ENCODE measurements at places on chromosomes 6 and 20.

GRCh38 chr20:38134427-38135270 is 30.4 kb downstream of the TGM2 start:
- DNase-seq, result no peak

- no peak for DNase-seq
These were observed 899.0 kb downstream of the TFAP2A start for GRCh38 chr6:9515633-9516606.

DNA sequence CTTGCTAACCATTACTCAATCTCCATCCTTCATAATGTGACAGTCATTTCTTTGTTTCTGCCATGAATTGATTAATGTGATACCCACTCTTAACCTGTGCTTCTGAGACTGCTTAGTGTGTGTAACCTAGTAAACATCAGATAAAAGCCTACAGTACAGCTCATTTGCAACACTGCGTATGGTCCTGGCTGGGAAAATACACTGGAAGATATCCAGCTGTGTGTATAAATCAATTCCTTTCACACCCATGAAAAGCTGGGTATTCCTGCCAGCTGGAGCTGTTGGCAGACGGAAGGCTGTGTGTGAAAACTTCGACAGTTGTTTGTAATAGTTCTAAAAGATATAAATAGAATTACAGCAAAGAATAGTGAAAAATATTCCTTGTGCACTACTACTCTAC is 509.2 kb downstream of the FRK start:
- DNase-seq, result no peak

DNA sequence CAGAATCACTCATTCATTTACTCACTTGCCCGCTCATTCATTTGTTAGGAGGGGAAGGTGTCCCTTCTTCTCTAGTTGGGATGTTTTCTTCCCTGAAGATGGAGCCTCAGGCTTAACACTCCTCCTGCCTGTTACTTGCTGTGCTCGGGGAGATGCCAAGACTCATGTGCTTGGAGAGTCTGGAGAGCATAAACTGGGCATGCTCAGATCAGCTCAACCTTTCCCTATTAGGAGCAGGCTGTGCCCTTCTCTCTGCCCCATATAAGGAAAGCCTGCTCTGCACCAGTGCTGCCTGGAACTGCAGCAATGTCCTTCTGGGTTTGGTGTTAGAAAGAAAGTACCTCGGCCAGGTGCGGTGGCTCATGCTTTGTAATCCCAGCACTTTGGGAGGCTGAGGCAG is 18.0 kb upstream of the UBE2V1 start:
- DNase-seq, result no peak

DNA sequence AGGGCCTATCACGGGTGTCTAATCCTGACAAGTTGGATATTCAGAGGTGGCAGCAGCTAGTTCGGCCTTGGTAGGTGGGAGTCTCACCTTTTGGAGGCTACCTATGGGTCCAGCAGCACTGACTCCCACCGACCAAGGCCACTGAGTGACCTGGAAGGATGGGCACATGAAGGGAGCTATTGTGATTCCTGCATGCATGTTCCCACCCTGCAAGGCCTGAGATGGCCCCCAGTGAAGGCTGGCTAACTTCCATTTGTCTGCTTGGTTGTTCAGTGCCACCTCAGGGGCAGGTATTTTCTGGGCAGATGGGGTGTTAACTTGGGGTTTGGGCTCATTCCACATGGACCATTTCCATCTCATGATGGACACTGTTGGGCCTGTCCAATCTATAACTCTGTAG is 18.4 kb upstream of the MICA start:
- DNase-seq, result no peak

- no peak for DNase-seq
These were observed 281.4 kb downstream of the SMOC2 start for GRCh38 chr6:168722397-168722796.

DNA sequence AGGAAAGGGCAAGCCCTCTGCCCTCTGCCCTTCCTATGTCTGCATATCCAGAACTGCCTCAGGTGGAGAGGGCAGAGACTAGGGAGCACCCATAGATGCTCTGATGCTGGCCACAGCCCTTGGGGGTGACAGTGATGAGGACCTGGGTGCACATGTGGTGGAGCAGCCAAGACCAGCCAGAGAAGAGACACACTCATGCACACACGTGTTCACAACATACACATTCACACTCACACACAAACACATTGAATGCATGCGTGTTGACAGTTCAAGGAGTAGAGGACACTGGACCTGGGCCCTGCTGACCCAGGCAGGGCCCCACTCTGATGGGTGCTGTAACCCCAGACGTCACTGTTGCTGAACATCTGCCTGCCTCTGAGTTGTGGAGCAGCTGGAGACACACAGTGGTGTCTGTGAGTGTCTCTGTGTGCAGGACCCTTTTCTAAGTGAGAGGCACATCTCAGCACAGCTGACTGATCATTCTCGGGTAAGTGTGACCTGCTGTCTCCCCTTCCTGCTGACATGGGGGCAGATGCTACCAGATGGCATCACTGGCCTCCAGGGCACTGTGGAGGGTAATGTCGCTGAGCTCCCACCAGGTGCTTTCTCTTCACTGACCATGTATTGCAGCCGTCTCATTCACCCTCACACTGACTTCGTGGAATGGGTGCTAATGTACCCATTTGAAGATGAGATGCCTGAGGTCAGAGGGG is 30.1 kb upstream of the MAS1L start:
- no peak for DNase-seq

- no peak for DNase-seq
These were observed 21.2 kb upstream of the APMAP start for GRCh38 chr20:25013478-25014380.

DNA sequence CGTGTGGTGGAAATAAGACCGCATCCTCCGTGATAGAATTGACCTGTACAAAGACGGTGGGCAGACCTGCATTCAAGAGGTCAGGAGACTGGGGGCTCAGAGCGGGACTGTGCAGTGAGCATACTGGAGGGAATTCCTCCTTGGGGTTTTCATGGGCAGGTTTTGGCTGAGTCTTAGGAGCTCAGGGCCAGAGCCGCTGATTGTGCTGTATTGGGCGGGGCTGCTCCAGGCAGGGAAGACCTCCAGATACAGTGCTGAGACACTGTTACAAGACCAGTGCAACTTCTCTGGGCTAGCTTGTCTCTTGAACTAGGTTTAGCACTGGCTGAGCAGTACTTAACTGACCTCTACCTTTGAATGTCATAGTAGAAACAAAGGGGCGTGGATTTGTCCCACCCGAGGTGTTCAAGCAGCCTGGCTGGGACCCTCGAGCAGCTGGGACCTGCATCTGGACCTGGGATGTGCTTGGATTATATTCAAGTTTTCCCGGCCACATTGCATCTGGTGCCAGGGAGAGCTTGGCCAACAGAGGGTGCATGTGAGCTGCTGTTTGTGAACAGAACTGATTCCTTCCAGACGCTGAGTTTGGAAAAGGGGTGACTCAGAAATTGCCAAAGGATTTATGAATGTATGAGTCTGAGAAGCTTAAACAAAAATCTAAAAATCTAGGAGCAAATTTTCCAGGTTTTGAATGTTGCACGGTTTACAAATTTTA is 33.4 kb upstream of the SLC22A1 start:
- no peak for DNase-seq

GRCh38 chr6:3671382-3671781 is 80.1 kb downstream of the PXDC1 start:
- no peak for DNase-seq
